COLO829 (cell line): ENCODE measurements at places on chromosomes 6 and 20.

DNA sequence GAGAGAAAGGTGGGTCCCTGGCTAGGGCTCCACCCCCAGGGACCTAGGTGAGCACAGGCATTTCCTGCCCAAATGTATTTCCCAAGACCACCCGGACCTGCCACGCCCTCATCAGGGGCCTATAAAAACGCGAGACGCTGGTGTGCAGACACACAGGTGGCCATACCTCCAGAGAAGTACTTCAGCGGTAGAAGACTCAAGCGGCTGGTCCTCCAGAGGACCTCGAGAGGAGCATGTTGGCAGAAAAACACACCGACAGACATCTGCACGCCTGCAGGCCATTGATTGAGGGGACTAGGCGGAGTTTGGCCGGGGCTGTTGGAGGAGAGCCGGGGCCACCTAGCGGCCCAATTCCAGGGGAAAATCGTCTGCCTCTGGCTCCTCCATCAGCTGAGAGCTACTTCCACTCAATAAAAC is 695.8 kb upstream of the MMS22L start:
- DNase-seq, result peak; percentile 22

DNA sequence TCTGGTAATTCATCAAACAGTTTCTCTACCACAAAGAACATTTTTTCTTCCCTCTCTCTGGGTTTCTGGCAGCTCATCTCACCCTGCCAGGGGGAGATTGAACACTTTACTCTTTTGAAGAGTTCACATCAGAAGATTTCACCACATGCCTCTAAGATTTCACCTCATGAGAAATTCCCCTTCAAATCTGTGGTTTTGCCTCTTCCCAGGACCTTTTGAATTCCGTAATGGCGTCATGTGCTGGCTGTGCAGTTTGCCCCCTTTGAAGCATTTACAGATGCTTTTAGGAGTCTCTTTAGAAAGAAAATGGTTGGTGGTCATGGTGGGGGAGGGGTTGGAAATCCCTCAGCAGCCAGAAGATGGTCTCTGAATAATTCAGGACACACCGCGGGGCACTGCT is 486.1 kb downstream of the QKI start:
- no peak for DNase-seq

GRCh38 chr20:57598491-57598890 is 21.7 kb downstream of the ZBP1 start:
- no peak for DNase-seq

DNA sequence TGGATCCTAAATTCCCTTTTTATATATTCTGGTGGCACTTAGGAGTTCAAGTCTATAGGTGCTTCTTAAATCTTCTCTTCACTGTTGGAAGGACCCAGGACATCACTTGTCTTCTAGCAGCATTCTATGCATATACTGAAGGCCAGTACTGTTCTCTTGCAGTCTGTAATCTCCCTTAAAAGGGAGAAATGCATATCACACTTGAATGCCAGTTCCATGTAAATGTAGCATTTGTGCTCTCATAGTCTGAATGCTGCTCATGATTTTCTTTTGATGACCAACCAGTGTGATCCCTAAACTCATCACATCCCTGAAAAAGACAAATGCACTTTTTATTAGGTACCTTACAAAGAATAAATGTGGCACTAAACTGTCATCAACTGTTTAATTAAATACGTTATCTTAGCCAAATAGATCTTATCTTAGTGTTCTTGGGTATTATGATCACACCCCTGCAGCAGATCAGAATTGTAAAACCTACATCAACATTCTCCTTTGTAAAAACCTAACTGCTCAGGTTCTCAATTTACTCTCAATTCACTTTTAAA is 176.1 kb downstream of the EPHA7 start:
- DNase-seq, result no peak

- DNase-seq, result no peak
Measured at GRCh38 chr6:158383542-158383941, 71.3 kb downstream of the TULP4 start.

DNA sequence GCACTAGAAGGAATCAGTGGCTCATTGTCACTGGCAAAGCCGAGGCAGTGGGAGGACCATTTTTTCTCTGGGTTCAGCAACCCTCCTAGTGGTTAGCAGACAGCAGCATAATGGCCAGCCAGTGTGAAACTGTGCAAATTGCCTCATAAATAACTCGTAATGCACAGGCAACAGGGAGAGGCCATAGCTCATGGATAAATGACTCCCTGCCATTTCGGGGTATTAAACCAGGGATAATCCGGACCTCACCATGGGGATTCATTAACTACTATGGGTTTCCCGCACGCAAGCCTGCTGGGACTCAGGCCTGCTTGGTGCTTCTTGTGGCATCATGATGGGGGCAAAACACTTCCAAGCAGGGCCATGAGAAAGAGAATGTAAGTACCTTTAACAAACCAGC is 158.2 kb upstream of the CHD6 start:
- no peak for DNase-seq

GRCh38 chr6:34526241-34526972 is 29.7 kb downstream of the SPDEF start:
- DNase-seq, result no peak

- DNase-seq, result no peak
Measured at GRCh38 chr6:30767158-30767943, 23.0 kb upstream of the IER3 start.

GRCh38 chr6:62716719-62717118 is 430.7 kb upstream of the KHDRBS2 start:
- DNase-seq, result no peak

DNA sequence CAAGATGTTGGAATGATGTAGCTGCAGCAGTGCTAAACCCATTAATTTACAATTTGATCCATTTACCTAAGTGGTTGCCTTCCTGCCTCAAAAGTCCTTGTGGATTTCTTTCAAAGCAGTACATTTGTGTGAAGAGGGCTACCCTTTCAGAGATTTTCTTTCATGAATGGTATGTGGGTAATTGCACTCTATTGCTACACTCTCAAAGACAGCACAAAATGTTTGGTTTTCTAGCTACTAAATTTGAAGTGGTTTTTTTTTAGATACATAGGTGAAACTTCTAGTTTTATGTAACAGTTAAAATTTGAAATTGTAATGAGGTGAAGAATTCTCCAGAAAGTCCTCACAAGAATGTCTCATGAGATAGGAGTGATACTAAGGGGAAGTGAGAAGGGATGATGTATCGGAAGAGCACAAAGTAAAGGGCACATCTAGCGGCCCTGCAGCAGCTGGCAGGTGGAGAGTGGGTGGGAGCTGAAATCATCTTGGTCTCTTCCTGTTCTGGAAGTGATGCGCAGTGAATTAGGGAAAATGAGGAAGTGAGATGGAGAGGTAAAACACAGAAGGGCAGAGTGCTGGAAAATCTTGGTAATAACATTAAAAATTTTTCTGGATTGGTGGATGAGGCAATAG is 236.8 kb upstream of the MAN1A1 start:
- DNase-seq, result no peak

DNA sequence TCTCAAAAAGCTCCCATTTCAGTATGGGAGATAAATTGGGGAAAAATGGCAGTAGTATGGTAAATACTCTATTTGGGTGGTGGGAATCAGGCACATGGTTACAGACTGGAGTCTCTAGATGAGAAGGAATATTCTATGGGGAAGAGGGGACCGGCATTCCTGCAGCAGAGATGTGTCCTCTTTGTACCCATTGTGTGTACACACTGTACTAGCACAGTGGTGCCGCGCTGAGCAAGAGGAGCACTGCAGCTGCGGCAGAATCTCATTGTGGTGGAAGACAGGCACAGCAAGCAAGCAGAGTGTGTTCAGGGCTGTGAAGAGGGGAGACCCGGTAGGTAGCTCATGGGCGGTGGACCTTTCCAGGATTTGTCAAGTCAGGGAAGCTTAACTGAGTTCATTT is 13.0 kb downstream of the AFDN start:
- DNase-seq, result no peak

- DNase-seq, result no peak
Measured at GRCh38 chr6:7574500-7574899, 15.5 kb upstream of the SNRNP48 start.

DNA sequence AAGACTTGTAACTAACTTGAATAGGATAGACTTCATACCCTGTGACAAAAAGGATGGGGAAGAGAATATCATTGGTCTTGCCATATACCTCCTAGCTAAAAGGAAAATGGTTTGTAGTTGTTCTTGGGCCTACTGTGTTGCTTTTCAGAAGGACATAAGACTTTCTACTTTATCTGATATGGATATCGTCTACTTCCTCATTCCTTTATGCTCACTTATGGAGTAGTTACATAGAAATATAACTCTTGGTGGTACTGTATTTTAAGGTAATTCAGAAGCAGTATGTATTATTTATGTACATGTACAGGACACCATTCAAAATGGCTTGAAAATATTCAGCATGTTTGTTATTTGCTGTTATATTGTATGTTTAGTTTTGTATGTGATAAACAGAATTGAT is 8.0 kb downstream of the FAM217B start:
- DNase-seq, result no peak

DNA sequence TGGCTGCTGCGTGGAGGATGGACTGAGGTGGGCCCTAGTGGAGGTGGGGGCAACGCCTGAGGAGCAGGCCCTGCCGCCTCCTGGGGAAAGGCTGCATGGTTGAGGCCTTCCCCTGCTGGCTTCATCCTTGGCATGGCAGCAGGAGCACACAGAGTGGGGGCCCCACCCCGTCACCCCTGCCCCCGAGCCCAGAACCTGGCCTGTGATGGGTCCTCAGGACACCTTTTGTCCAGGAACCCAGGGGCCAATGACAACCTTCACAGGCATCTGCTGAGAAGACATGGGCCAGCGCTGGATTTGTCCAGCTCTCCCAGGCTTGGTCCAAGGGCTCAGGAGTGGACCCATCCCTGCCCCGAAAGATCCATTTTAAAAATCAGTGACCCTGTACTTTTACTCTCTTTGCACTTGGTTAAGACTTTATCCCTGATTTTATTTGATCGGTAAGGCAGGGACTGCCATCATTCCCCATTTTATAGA is 575 bp upstream of the SLC17A9 start:
- no peak for DNase-seq

GRCh38 chr20:34984756-34985261 is 29.1 kb downstream of the MYH7B start:
- no peak for DNase-seq

DNA sequence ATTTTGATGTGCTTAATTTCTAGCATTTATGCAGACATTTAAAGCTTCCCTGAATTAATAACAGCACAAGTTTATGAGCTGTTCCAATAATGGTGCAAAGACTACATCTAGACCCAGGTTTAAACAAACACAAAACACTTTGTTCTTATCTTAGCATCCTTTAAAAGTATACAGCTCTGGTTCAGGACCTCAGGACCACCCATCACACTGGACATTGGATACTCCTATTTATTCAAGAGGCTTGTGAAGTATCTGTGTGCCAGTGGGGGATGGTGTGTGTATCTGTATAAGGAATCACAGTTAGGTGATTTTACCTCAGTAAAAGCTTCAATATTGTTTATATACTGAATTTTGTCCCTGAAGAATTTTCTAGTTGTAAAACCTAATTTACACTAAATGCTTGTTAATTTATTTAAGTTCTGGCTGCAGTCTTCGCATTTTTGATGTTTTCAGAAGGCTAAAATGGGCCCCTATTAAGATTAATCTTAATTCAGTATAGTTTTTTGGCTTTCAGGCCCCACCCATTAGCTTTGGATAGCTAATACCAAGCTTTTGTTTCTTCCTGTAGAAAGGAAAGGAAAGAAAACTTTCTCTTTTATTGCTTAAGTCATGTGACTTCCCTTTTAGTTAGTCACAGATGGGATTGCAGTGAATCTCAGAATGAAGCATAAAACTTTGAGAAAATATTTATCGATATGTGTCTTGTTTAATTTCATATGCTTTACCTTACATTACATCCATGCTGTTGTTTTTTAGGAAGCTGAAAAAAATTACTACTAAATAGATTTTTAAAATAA is 13.1 kb downstream of the LIN28B start:
- no peak for DNase-seq

DNA sequence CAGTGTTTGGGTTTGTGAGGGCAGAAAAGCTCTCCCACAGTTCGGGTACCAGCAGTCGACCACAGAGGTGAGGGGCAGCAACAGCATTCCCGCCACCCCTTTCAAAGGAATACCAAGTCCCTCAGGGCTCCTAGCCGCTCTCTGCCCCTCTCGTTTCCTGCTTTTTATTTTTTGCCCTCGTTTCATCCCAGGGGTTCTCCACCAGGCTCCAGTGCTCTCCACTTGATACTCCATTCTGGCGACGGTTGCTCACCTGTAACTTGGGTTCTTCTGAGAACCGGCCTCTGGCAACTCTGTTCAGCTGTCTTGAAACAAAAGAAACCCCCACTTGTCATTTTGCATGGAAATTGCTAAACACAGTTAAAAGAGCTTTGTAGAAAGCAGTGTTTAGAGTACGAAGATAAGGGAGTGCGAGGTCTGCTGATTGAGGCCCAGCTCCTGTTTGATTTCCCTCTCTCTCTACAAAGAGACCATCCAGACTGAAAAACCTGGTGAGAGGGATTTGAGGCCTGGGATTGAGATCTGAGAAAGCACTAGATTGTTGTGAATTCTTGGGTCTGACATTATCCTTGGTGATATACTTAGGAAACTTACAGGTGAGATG is 28.7 kb downstream of the IGF2R start:
- no peak for DNase-seq

- DNase-seq, result no peak
Measured at GRCh38 chr6:67606906-67607828, 1027.9 kb upstream of the ADGRB3 start.

DNA sequence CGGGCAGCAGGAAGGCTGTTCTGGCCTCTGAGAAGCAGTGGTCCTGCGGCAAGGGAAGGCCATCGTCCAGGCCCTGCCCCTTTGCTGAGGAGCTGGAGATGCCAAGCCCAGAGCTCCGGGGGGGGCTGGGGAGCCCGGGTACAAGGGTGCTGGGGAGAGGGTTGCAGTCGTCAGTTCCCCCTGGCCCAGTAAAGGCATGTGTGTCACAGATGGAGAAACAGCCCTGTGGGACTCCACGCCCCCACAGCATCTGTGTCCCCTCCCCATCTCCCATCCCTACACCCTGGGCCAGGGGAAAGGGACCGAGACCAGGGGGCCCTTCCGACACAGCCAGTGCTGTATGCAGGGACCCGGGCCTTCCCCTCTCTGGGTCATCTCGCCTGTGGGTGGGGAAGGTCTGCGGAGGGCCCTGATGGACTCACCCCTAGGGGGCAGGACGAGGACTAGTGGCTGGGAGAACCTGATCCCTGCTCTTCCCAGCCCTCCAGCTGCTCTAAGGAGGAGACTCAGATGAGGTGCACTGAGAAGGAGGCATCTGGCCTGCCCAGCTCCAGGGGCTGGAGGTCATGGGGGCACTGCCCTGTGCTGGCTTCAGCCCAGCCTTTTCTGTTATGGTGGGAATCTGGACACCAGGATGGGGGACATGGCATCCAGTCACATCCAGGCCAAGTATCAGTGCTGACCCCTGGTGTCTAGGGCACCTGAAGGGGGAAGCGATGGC is 609 bp downstream of the MYL9 start:
- DNase-seq, result no peak

- DNase-seq, result no peak
Measured at GRCh38 chr6:48090546-48090945, 20.5 kb downstream of the PTCHD4 start.

DNA sequence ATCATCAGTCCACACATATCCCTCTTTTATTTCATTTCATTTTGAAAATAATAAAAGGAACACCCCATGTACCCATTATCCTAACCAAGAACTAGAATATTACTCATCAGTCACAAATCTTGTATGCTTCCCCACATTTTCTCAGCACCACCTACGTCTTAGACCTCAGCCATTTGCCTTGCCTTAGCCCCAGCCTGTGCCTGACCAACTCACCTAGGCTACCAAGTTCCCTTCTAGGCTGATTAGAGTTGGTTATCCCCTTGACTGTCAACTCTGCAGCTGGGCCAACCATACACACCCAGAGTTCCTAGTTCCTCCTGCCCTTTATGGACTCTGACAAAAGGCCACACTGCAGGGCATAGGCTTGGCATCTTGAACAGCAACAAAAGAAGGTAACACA is 33.4 kb upstream of the IPCEF1 start:
- DNase-seq, result no peak
